ENCODE measurements at places on chromosomes 4 and X.

DNA sequence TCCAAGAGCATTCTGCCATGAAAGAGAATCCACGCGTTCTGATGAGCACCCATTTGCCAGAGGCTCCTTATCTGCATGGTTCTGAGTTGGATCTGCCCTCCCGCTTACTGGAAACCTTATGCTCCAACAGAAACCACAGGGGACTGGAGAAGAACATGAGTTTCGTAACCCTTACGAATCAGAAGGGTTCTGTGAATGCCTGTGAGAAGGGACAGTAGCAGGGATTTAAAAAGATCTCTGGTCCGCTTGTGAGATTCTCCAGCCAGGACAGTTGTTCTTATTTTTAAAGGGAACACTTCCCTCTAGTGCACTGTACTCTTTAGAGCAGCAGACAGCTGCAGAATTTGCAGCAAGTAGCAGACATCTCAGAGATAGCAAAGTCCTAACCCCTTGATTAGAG is 22.5 kb upstream of the CENPU start:
- no peak for DNase-seq

- DNase-seq, result no peak
Measured at GRCh38 chrX:153740631-153741222, 16.1 kb downstream of the ABCD1 start.

GRCh38 chrX:15497865-15498264 is 2.7 kb upstream of the BMX start:
- no peak for DNase-seq

DNA sequence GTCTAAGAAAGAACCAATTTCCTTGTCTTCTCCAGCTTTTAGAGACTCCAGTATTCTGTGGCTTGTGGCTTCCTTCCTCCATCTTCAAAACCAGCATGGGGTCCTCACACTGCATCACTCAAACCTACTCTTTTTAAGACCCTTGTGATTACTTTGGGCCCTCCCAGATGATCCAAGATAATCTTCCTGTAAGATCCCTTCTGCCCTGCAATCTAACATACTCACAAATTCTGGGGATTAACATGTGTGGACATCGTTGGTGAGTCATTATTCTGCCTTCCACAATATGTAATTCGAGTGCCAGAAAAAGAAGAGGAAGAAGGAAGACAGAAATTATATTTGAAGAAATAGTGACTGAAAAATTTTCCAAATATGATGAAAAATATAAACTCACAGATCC is 47.9 kb downstream of the BEND4 start:
- no peak for DNase-seq

GRCh38 chr4:3792813-3793212 is 26.6 kb downstream of the ADRA2C start:
- no peak for DNase-seq

DNA sequence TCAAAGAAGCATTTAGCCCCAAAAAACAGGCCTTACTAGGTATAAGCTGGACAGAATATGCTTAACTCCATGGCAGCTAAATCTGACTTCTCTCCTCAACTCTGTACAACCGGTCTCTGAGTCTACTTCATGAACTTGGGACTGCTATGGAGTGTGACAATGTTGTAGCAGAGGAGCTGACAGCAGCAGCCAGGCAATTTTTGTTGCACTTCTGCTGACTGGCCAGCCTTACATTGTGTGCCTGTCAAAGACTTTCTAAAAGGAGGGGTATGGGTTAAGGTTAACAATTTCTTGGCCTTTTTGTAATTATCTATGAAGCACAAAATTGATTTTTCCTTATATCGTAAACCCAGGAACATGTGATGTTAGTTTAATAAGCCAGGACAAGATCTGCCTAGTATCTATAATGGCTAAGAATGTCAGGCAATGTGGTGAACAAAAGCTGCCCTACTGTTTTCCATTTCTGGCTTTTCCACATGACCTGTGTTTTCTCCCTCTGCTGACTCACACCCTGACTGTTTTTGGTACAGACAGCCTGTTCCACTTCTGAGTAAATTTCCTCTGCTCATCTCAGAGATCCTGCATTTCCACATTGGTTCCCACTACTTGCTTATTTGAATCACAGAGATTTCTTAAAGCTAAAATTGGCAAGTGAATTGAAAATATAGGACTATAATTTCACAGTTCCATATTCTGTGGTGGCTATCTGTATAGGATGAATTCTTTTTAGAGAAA is 9.3 kb downstream of the NOX1 start:
- DNase-seq, result no peak

DNA sequence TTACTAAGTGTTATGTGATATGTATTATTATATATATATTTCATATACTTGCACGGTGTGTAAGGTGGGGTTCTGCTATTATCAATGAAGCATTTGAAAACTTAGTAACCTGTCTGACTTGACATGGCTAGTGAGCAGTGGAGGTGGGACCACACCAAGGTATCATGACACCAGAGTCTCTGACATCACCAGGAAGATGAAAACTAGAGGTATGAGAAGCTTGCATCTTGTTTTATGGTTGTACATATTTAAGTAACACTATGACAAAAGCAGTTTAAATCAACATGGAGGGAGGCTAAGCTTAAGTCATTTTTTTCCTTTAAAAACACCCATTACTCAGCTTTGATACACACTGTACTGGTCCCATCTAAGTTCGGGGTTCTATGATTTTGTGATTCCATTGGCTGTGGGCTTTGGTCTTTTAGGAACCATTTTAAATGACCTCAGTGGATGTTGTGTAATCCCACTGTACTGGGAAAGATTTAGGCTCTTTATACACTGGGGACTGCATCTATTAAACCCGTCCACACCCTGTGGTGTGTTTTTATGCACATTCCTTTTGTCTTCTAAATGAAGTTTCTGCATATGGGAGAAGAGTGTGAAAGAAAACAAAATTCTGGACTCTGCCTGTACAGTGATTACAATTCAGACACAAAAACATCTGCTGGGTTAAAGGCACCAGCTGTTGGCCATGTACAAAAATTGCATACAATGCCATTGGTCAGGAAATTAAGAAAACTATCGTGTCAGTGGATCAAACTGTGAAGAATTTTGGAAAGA is 570.6 kb downstream of the SPRY1 start:
- no peak for DNase-seq

DNA sequence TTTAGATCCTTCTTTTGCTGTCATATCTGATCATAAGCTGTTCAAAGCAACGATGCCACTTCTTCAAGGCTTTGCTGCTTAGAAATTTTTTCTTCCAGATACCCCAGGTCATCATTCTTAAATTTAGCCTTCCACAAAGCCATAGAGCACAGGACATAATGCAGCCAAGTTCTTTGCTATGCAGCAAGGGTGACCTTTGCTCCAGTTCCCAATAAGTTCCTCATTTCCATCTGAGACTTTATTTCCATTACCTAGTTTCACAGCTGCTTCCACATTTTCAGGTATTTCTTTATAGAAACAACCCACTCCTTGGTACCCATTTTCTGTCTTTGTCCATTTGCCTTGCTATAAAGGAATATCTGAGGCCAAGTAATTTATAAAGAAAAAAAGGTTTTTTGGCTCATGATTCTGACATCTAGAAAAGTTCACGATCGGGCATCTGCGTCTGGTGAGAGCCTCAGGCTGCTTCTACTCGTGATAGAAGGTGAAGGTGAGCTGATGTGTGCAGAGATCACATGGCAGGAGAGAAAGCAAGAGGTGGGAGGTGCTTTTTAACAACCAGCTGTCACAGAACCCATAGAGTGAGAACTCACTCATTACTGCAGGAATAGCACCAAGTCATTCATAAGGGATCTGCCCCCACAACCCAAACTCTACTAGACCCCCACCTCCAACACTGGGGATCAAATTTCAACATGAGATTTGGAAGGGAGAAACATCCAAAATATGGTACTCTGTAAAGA is 11.8 kb upstream of the TASL start:
- DNase-seq, result no peak

DNA sequence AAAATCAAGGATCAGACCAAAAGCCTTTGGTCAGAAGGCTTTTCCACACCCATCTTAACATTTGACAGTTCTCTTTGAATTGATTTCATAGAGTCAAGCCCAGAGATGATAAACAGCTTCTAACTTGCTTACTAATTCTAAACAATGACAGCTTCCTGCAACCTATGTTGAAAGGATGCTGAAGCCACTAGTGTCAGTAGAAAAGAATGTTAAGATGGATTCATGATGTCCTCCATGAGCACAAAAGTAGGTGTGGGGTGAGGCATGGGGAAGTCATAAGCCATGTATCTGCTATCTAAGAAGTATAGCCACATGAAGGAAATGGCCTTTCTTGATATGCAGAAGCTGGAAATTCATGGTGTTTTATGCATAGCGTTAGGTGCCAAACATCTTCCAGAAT is 269.3 kb downstream of the DHX15 start:
- DNase-seq, result no peak

GRCh38 chr4:169342906-169343564 is 72.3 kb upstream of the SH3RF1 start:
- no peak for DNase-seq

GRCh38 chrX:132748909-132749308 is 209.5 kb downstream of the HS6ST2 start:
- DNase-seq, result no peak

DNA sequence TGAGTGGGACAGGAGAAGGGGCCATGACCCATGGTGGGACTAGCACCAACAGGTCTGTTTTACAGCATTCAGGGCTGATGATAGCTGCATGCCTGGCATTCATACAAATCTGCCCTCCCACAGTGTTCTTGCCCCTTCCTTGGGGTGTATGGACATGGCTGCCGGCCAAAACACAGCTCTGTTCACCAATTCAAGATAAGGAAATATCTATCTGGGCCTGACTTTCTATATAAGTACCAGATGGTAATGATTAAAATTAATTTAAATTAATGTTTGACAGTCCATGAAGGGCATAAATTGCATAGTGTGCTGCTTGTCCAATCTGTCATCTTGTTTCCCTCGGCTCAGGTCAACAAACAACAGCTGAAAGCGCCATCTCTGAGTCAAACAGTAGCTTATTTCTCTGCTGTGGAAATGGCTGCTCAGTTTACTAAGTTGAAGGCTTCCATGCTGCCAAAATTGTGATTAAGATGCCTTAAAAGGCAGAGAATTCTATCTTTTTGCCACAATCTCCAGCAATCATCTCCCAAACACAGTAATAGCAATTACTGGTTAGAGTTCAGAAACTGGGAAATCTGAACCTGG is 67.0 kb upstream of the TSPAN7 start:
- DNase-seq, result no peak

DNA sequence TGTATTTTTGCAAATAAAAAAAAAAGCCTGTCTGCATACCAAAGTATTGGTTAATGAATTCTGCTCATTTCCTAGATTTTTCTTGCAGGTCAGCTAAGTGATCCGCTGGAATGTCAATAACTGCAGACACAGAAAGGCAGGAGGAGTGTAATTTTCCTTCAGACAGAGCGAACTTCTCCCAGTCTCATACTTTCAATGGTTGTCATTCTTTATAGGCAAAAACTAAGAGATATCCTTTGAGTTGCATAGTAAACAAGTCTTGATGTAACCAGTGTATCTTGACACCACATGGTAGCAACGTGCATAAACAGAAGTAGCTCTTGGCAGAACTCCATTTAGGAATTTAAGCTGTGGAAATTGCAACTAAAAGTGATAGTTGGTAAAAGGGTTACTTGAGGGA is 8.2 kb downstream of the CAPN6 start:
- DNase-seq, result no peak

- DNase-seq, result no peak
Measured at GRCh38 chr4:140757232-140757630, 1.0 kb upstream of the TBC1D9 start.

GRCh38 chrX:7815166-7815805 is 27.7 kb upstream of the VCX start:
- no peak for DNase-seq

GRCh38 chr4:122212880-122213279 is 60.7 kb downstream of the BLTP1 start:
- no peak for DNase-seq

DNA sequence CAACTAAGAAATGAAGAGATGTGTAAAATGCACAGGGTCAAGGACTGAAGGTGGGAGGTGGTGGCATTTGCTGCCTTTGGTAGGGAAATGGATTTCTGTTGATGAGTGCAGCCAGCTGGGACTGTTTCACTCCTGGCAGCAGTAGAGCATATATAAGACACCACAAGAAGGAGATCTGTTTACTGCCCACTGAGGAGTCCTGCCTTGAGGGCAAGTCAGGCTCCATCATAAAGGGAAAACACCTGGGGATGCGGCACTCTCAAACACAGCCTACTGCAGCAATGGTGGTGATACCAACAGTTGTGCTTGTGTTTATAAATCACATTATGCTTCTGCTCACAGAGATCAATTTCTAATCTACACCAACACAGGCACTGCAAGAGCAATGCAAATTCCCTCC is 222.1 kb downstream of the TACR3 start:
- DNase-seq, result no peak

GRCh38 chr4:154329268-154329868 is 162.2 kb downstream of the DCHS2 start:
- DNase-seq, result no peak

- DNase-seq, result no peak
Measured at GRCh38 chr4:10619855-10620254, 64.7 kb downstream of the CLNK start.

DNA sequence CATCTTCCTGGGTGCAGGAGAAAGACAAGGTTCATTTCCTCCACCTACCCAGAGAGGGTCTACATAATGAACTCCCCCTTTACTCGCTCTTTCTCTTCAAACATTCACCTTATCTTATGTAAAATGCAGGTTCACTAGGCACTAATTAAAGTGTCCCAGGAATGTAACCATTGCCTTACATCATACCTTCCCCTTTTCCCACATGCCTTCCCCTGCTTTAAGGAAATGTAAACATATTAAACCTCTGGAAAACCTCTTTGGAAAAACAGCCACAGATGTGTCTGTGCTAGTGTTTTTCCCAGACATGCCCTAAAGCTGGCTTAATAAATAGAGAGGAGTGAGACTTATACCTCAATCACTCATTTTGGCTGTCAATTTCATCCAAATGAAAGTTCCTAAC is 15.8 kb downstream of the TBC1D9 start:
- no peak for DNase-seq

DNA sequence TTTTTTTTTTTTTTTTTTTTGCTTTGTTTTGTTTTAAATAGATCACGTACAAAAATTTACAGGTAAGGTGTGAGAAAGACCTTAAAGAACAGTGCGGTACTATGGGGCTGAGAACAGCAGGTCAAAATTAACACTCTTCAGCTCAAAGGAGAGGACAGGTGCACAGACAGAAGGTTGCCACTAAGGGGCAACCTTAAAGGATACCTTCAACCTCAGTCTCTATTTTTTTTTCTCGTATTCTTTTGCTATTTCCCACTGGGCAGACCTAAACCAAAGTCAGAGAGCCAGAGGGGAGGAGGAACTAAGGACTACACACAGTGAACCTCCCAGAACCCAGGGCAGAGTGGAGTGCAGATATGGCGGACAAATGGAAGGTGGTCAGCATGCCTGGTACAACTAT is 1984.3 kb upstream of the IGFBP7 start:
- DNase-seq, result no peak

DNA sequence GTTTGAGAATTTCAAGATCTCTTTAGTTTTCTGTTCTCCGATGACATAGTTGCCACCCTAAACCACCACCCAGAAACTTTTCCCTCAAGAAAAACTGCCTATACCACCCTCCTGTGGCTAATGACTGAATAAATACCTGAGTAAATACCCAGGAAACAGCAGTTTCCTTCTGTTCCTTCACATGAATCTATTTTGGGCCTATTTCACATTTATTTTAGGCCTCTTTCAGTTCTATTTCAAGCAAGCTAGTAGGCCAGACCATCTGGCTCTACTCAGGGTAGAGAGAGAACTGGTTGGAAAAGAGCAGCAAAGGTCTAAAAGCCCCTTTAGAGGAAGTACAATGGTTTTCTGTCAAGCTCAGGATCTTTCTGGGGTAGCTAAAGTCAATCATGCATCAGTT is 23.4 kb downstream of the ARHGEF9 start:
- DNase-seq, result no peak
